ENCODE measurements at places on chromosomes 16 and 17.

DNA sequence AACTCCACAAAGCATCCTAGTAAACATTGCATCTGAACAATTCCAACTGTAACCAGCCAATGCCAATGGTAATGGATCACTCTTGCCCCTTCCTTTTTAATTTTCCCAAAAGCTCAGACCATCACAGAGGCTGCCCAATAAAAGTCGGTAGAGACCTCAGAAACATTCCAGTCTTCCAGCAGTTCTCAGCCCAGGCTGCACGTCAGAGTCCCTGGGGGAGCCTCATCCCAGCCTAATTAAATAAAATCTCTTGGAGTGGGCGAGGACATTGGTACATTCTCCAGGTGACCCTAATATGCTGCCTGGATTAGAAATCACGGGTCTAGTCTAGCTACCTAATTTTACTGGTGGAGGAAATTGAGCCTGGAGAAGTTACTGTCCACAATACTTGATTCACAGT lies 117.1 kb upstream of the MYOCD start:
- no peak overlapping the region for H3K27ac ChIP-seq
- H3K36me3 ChIP-seq: no peaks in the 10 kb centered on the region
- H3K4me1 ChIP-seq: no peaks in the 10 kb centered on the region
- H3K4me3 ChIP-seq: no peak overlapping the region

DNA sequence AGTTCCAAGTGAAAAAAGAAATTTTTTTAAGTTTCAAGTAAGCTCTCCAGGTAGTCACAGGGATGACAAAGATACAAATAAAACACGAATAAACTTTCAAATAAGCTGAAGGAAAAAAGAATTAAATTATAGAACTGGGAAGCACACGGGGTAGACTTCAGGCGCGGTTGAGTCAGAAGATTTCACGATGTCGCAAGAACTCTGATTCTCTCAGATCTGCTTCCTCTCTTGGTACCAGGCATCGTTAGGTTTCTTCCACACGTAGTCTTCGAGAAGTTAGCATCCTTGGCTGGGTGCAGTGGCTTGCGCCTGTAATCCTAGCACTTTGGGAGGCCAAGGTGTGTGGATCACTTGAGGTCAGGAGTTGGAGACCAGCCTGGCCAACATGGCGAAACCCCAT lies 784.1 kb upstream of the RBFOX1 start:
- H3K36me3 ChIP-seq: no peaks in the 10 kb centered on the region
- no peak for DNase-seq
- no peak overlapping the region for H3K4me3 ChIP-seq
- H3K4me1 ChIP-seq: no peaks in the 10 kb centered on the region

DNA sequence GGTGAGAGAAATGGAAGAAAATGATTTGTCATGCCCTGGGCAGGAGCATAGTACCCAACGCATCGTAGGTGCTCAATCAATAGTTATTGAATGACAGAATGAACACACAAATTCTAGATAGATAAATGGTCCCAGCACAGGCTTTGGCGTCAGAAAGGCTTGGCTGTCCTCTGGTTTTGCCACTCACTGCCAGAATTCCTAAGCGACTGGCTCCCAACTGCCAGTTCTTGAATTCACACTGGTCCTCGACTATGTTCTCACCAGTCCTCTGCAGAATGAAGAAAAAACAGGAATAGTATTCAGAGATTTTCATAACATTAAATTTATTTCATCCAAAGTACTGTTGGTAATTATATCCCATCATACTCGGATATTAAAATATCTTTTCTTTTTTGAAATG lies 163.1 kb upstream of the NOL11 start:
- H3K4me1 ChIP-seq: peaks cover 12% of the 10 kb centered on the region
- no peak for DNase-seq
- H3K27ac ChIP-seq: no peak overlapping the region
- H3K36me3 ChIP-seq: no peaks in the 10 kb centered on the region
- no peak overlapping the region for H3K4me3 ChIP-seq

DNA sequence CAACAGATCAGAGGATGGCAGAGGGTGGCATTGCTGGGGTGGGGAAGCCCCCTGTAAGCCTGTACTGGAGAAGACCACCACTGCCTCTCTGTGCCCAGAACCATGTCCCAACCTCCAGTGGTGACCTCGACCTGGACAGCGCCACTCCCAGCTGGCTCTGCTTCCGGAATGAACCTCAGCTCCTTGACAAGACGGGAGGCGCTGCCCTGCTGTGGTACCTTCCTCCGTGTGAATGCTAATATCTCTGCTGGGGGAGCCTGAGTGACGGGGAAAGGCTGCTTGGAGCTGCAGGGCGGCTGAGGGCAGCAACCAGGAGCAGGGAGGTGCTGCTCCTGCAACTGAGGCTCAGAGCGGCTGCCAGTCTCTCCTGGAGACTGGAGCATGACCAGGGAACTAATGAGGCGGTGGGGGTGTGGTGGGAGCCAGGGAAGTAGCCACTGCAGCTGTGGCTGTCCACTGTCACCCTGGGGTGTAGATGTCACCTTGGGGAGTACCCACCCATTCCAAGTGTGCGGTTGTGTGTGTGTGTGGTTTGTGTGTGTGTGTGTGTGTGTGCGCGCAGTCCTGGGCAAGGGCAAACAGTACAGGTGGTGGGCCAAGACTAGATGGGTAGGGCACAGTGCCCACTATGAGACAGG lies 6.2 kb downstream of the PRCD start:
- DNase-seq: no peak
- no peak overlapping the region for H3K27ac ChIP-seq
- no peak overlapping the region for H3K4me3 ChIP-seq
- no peaks in the 10 kb centered on the region for H3K27me3 ChIP-seq
- peaks cover 37% of the 10 kb centered on the region for H3K4me1 ChIP-seq
- no peaks in the 10 kb centered on the region for H3K36me3 ChIP-seq
